ENCODE measurements at places on chromosomes 13 and 19.

GRCh38 chr19:14156971-14157717 lies 20.8 kb upstream of the ASF1B start:
- no peak overlapping the region for H3K4me3 ChIP-seq
- peaks cover 91% of the 10 kb centered on the region for H3K36me3 ChIP-seq
- no peak for DNase-seq
- H3K27ac ChIP-seq = no peak overlapping the region
- H3K27me3 ChIP-seq = no peaks in the 10 kb centered on the region
- no peaks in the 10 kb centered on the region for H3K4me1 ChIP-seq

DNA sequence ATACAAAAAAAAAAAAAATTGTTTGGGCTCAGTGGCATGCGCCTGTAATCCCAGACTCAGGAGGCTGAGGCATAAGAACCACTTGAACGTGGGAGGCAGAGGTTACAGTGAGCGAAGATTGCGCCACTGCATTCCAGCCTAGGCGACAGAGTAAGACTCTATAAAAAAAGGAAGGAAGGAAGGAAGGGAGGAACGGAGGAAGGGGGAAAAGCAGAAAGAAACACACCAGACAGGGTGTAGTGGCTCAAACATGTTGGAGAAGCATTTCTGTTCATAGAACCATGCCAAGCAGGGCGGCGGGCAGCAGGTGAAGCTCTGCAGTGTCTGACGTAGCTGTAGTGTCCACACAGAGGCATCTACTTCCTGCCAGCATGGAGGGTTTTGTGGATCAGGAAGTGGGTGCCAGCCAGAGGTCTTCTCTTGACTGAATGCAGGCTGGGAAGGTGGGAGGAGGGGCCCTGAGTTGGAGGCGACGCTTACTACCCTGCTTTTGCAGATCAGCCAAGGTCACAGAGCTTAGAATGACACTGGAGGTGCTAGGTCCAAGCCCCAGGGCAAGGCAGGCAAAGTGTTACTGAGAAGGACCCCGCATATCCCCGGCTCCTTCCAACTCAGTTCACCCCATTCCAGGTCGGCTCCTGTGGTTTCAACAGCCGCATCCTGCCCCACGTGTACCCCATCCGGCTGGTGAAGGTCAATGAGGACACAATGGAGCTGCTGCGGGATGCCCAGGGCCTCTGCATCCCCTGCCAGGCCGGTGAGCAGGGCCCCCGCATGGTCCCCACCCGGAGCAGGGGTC lies 11.6 kb upstream of the PGLS start:
- H3K36me3 ChIP-seq = peaks cover 57% of the 10 kb centered on the region
- no peak overlapping the region for H3K4me3 ChIP-seq
- peaks cover 24% of the 10 kb centered on the region for H3K4me1 ChIP-seq
- H3K27me3 ChIP-seq = no peaks in the 10 kb centered on the region
- H3K27ac ChIP-seq = no peak overlapping the region
- DNase-seq = no peak

DNA sequence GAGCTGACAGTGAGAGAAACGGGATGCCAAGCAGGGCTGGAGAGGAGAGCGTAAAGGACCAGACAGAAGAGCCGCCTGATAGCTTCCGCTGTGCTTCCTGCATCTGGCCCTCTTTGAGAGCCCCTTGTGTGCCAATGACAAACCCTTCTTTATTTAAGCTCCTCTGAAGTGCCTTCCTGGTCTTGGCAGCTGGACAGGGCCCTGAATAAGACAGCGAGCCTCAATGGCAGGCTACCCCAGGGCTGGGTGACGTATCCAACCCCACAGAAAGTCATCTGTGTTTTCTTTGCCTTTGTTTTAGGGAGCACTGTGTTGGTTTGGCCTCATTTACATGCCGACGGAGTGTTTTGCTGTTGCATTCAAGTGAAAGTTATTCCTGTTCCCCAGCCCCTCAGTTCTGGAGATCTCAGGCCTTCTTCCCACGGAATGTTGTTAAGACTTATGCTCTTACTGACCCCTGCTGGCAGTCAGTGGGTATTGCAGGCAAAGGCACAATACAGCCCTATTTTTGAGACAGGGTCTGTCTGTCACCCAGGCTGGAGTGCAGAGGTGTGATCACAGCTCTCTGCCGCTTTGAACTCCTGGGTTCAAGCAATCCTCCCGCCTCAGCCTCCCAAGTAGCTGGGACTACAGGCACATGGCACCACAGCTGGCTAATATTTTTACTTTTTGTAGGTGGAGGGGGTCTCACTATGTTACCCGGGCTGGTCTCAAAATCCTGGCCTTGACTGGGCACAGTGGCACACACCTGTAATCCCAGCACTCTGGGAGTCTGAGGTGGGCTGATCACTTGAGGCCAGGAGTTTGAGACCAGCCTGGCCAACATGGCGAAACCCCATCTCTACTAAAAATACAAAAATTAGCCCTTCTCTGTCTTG lies 16.8 kb downstream of the CCL25 start:
- no peak overlapping the region for H3K27ac ChIP-seq
- no peaks in the 10 kb centered on the region for H3K4me1 ChIP-seq
- no peak overlapping the region for H3K4me3 ChIP-seq

DNA sequence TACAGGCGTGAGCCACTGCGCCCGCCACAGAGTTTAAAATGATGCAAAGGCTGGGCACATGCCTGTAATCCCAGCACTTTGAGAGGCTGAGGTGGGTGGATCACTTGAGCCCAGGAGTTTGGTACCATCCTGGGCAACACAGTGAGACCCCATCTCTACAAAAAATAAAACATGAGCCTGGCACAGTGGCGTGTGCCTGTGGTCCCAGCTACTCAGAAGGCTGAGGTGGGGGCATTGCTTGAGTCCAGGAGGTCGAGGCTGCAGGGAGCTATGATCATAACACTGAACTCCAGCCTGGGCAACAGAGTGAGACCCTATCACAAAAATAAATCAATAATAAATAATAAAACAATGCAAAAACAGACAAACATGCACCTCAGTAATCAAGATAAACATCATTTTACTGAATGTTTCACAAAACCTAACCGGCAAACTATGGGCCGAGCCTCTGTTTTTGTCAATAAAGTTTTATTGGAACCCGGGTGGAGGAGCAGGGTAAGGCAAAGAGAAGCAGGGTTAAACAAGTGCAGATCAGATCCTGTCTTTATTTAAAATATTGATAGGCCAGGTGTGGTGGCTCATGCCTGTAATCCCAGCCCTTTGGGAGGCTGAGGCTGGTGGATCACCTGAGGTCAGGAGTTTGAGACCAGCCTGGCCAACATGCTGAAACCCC lies 2.0 kb upstream of the PEAK3 start:
- no peaks in the 10 kb centered on the region for H3K27me3 ChIP-seq
- no peak overlapping the region for H3K27ac ChIP-seq
- no peaks in the 10 kb centered on the region for H3K36me3 ChIP-seq
- H3K4me1 ChIP-seq = peaks cover 16% of the 10 kb centered on the region
- no peak overlapping the region for H3K4me3 ChIP-seq

DNA sequence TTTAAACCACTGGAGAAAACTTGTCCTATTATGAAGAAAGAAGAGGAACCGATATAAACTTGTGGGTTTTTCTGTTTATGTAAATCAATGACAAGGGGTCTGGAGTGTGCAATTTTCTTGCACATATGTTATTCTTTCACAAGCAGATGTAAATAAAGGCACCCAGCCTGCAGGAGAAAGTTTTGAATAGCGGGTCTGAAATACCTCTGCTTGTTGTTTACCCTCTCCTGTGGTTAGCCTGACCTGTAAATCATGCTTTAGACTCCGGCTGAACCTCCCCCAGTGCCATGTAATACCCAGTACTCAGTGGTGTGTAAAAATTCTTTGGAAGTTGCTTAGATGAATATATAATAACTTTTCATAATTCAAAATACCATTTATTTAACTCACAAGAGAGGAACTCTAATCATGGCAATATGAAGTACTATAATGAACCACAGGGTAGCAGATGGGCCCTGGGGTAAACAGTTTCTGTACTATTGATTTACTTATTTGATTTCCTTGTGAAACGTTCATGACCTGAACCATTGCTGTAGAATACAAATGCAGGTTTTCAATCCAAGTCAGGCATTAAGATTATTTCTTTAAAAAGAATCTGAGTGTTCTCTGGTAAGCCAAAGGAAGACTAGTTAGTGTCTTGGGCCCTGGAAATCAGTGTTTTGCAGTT lies 245.1 kb downstream of the LMO7 start:
- H3K4me3 ChIP-seq = no peak overlapping the region
- DNase-seq = no peak
- no peaks in the 10 kb centered on the region for H3K27me3 ChIP-seq

DNA sequence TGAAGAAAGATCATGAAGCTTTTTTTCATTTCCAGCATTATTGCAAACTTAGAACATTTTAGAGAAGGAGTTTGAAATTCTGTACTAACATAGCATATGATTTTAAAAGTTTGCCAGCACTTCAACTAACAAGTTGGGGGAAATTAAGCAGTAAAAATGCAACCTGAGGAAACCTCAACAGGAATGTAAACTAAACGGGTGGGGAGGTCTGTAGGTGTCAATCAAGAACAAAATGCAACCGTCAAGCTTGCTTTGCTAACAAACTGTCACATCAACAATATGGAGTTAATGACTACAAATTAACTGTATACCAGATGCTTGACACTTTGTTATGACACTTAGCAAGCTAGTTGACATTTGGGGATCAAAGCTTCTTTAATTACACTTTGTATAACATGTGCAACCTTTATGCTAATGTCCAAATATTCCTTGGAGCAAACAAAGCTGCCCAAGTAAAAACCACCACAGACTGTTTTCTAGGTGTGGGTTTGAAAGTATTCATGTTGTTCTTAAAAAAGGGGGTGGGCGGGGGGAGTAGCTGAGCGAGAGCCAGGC lies 52.1 kb downstream of the DACH1 start:
- no peaks in the 10 kb centered on the region for H3K4me1 ChIP-seq
- H3K27ac ChIP-seq = no peak overlapping the region
- H3K36me3 ChIP-seq = no peaks in the 10 kb centered on the region

DNA sequence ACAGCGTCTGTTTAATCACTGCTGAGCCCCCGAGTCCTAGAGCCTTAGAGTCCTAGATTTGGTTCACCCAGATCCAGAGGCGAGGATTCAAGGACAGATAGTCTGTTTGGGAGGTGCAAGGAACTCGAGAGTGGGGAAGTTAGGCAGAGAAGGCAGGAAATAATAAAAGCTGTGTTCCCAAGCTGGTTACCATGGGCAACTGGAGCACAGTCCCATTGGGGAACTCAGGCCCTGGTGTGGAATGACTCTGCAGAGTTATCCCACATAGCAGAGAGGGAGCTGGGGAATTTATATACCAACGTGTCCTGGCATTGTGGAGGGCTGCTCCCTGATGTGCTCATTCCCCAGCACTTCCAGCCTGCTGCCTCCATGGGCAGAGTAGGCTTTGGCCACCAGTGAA lies 9.7 kb downstream of the IGSF23 start:
- H3K27me3 ChIP-seq = no peaks in the 10 kb centered on the region

DNA sequence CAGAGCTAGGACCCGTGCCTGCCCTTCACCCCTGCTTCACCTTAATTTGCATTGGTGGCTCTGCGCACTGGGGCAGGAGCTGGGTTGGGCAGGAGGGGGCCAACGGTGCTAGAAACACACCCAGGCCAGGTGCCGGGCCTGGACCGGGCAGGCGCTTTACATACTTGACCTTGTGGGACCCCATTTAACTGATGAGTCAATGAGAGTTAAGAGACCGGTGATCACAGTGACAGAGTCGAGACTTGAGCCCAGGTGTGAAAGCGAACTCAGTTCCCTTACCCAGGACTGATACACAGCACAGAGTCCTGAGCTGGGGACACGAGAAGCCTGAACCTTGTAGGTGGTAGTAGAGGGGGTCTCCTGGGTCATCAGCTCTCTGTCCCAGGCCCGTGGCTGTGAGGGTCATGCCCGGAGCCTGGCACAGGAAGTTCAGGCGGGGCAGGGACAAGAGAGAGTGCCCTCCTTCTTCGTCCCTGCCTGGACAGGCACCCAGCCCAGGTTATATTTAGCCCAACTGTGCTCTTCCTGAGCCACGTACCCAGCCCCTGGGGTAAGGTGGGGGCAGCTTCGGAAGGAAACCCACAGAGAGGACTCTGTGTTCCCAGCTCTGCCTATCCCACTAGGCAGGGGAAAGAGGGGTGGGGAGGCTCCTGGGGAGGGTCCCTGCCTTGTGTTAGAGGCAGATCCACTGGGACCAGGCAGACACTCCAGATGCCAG lies 1.9 kb downstream of the PRX start:
- DNase-seq = no peak
- no peaks in the 10 kb centered on the region for H3K27me3 ChIP-seq
- peaks cover 13% of the 10 kb centered on the region for H3K4me1 ChIP-seq
- peak overlapping the region; percentile 31 for H3K27ac ChIP-seq
- no peaks in the 10 kb centered on the region for H3K36me3 ChIP-seq
- no peak overlapping the region for H3K4me3 ChIP-seq

DNA sequence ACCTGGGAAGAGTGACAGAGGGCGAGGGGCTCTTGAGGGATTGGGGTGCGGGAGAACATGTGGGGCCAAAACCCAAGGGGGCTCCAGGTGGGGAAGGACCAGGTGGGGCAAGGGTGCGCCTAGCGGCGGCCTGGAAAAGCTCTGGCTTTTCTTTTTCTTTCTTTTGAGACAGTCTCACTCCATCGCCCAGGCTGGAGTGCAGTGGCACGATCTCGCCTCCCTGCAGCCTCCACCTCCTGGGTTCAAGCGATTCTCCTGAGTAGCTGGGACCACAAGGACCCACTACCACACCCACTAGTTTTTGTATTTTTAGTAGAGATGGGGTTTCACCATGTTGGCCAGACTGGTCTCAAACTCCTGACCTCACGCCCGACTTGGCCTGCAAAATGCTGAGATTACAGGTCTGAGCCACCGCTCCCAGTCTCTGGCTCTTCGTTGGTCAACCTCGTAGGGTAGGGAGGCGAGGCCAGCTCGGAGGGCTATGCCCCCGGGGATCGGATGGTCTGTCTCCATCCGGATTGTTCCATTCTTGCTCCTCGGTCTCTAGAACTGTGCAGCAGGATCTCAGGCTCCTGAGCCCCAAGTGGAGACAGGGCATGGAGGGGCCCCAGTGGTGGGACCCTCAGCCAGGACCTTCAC lies 3.7 kb downstream of the GADD45B start:
- DNase-seq = no peak
- peaks cover 9% of the 10 kb centered on the region for H3K36me3 ChIP-seq

GRCh38 chr19:28463493-28464053 lies 749.4 kb downstream of the UQCRFS1 start:
- no peak overlapping the region for H3K4me3 ChIP-seq
- DNase-seq = no peak
- no peaks in the 10 kb centered on the region for H3K4me1 ChIP-seq
- H3K27me3 ChIP-seq = peaks cover 22% of the 10 kb centered on the region

- no peaks in the 10 kb centered on the region for H3K36me3 ChIP-seq
- no peak overlapping the region for H3K4me3 ChIP-seq
- no peak for DNase-seq
- H3K27me3 ChIP-seq = no peaks in the 10 kb centered on the region
- H3K27ac ChIP-seq = no peak overlapping the region
Measured at GRCh38 chr13:42405665-42406390, 133.9 kb downstream of the AKAP11 start.

DNA sequence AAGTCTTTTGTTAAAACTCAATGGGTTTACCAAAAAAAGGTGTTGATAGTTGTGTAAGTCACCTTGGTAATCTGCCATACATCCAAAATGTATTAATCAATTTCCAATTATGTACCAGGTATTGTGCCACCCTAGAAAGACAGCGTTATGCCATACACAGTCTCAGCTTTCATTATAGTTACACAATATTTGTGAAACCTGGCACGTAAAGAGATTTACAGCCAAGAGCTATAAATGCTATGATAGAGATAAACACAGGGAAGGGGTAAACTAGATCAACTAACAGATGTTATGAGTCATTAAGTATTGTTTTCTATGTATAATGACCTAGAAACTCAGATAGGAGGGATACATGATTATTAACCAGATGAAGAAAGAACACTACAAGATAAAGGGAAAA lies 725.6 kb upstream of the SLITRK5 start:
- H3K36me3 ChIP-seq = no peaks in the 10 kb centered on the region
- DNase-seq = no peak
- no peaks in the 10 kb centered on the region for H3K4me1 ChIP-seq
- H3K4me3 ChIP-seq = no peak overlapping the region
- H3K27me3 ChIP-seq = no peaks in the 10 kb centered on the region

Measured in stomach (tissue), 19 donors.